ENCODE measurements at places on chromosomes 2 and 18.
A peak's percentile ranks its signal among the peaks of the same experiment; 100 is the strongest.

DNA sequence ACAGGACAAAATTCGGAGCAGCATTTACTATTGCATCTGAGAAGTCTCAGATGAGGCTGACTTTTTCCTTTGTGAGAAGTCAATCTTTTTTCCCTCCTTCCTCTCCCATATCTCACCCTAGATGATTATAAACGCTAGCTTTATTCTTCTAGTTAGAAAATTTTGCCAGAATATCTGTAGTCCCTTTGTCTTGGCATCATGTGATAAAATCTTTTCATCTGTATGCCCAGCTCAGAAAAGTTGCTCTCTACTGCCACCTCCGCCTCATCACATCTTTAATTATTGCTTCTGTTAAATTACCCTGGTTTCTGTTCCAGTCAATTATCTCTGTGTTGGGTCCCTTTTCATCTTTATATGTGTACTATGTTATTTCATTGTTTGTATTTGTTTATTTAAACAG, 210.8 kb upstream of the SLC35G4 start:
- no peak for DNase-seq

DNA sequence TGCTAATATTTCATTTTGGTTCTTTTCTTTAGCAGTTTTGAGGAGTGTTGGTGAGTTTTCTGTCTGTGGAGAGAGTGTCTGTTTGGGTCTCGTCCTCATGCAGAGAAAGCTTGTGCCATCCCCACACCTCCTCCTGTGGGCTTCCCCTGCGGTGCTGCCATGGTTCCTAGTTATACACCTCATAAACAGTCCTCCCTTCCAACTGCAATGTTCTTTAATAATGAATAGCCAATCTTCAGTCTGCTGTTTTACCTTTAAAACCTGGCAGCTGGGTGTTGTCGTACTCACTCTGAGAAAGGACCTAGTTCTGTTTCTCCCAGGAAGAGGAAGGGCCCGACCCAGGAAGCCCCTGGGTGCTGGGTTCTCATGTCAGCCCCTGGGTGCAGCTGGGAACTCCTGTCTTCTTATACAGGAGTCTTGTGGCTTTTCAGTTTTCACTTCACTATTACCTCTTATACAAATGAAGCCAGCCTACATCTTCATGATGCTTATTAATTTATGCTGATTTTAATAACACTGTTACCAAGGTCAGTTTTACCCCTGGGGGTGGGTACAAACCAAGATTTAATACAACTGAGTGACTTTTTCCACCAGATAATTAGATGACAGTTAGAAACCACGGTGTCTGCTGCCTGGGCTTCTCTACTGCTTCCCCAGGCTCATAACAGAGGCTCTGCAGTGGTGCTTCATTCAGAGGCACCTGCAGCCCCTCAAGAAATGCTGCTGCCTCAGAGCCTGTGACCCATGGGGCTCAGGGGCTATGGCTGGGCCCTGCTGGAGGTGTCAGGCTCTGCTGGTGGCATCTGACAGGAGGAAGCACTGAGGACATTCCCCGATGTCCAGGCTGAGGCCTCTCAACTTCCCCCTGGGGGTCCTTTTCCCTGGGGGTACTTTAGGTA, 59.1 kb downstream of the COA5 start:
- no peak for DNase-seq

- DNase-seq: no peak
These were observed 632.7 kb upstream of the ID2 start for GRCh38 chr2:8049176-8049575.

DNA sequence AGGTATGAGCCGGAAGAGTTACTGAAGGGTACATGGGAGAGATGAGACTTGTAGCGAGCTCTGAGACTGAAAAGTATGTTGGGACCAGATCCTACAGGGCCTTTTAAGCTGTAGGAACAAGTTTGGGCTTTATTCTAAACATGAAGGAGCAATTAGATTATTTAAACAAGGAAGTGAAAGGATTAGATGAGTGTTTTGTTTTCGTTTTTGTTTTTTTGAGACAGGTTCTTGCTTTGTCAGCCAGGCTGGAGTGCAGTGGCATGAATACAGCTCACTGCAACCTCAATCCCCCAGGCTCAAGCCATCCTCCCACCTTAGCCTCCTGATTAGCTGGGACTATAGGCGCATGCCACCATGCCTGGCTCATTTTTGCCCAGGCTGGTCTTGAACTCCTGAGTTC, 110.7 kb downstream of the C1D start:
- DNase-seq: no peak

DNA sequence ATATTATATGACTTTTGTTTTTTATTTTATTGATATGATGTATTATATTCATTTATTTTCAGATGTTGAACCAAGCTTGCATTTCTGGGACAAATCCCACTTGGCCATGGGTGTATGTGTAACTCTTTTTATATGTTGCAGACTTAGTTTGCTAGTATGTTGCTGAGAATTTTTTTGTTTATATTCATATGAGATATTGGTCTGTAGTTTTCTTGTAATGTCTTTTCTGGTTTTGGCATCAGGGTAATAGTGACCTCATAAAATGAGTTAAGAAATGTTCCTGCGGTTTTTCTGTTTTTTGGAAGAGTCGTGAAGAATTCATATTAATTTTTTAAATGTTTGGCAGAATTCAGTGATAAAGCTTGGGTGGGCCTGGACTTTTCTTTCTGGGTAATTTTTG, 88.7 kb downstream of the ASB1 start:
- DNase-seq: no peak

DNA sequence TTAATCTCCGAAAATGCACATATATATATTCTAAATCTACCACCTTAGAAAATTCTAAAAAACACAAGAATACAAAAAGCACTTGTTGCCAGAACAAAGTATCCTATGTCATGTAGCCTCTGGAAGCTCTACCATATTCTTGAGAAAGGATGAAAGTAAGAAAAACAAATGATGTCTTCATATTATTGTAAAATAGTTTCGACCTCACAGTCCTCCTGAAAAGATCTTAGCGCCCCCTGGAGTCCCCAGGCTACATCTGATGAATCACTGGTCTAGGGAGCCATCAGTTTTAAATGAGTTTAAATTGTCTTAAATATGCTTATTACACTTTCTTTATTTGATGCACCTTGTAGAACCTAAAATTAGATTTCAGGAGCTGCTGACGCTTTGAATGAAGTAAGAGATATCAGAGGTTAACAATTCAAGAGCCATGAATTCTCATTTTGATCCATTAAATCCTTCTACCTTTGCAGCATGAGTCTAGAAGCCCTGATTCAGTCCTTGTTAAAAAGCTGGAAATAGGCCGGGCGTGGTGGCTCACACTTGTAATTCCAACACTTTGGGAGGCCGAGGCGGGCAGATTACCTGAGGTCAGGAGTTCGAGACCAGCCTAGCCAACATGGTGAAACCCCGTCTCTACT, 138.8 kb downstream of the MCFD2 start:
- DNase-seq: peak; percentile 45

- DNase-seq: no peak
These were observed 276.1 kb downstream of the RIT2 start for GRCh38 chr18:42839408-42839807.
